ENCODE measurements at places on chromosomes 6 and 20.

DNA sequence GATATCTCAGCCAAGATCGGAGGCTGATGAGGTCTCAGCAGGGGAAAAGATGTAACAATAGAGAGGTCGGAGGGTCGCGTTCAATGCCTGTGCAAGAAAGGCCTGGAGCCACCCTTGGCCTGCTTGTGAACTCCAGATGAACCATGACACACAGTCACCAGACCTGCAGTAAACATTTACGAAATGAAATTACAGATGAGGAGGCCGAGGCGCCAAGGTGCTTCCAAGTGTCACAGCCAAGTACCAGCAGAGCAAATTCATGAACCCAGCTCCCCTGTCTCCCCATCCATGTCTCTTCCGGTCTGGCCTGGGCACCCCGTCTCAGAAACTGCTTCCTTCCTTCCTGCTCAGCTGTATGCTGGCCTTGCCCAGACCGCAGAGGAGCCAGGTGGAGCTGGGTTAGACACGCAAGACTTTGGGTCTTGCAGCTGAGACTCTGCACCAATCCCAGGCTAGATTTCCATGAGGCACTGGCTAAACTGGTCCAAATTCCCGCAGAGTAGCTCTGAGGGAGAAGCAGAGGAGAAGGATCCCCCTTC lies 48.1 kb downstream of the CHMP4B start:
- DNase-seq: no peak

DNA sequence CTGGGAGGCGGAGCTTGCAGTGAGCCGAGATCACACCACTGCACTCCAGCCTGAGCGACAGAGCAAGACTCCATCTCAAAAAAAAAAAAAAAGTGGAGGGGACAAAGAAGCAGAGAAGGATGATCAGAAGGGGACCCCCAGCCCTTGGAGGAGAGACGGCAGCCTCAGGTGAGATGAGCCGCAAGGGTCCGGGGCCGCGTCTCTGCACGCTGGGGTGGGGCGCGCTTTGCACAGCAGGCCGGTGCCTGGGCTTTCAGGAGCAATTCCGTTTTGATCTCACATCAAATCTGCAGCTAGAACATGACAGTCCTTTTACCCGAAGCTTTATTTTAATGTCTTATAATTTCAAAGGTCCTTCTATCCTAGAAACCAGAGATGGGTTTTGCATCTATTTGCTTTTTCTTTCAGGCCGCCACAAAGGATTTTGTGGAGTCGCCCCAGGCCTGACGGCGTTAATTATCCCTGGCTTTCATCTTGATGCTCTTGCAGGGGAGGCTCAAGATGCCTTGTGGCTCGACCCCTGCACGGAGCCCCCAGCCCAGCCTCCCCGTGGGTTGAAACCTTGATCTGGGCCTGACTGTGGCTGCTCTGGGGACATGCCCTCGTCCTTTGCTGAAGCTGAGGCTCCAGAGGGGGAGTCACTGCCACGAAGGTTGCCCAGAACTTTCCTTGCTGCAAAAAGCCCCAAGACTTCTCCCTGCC lies 17.3 kb downstream of the HRH3 start:
- DNase-seq: no peak

- DNase-seq: no peak
These were observed 3.9 kb upstream of the SLC9A8 start for GRCh38 chr20:49808753-49809152.

DNA sequence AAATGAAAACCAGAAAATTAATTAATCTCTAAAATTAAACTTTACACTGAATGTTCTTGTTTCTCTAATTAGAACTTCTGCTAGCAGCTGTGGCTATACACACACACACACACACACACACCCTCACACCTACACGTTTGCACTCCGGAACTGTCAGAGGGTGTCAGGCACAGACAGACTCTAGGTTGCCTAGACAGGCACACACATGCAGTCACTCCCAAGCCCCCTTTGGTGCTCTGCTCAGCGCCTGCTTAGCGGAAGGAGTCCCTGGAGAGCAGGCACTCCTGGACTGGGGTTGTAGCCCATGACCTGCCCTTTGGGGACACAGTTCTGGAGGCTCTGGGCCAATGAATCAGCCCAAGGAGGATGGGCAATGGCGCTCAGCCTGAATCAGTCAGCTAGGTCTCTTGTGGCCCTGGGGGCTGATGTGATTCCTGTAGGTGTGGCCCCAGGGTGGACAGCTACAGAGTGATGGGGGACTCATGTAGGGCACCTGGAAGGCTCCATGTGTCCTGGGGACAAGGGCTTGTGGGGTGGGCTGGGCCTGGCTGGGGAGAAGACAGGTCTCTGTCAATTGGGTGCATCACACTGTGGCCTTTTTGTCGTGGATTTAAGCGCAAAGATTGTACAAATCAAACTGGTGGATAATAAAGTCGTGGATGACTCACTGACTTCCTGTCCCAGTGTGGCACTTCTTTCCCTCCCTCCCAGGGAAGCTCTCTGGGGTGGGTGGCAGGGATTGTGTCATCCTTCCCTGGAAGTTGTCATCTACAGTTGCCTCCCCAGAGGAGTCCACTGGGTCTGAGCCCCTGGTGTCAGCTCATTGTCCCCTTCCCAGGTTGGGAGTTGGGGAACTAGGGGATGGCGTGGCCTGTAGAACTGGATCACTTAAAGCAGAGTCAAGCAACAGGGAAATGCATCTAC lies 8.8 kb downstream of the TMEM151B start:
- DNase-seq: no peak

GRCh38 chr6:90870561-90870960 lies 283.7 kb upstream of the MAP3K7 start:
- DNase-seq: no peak

DNA sequence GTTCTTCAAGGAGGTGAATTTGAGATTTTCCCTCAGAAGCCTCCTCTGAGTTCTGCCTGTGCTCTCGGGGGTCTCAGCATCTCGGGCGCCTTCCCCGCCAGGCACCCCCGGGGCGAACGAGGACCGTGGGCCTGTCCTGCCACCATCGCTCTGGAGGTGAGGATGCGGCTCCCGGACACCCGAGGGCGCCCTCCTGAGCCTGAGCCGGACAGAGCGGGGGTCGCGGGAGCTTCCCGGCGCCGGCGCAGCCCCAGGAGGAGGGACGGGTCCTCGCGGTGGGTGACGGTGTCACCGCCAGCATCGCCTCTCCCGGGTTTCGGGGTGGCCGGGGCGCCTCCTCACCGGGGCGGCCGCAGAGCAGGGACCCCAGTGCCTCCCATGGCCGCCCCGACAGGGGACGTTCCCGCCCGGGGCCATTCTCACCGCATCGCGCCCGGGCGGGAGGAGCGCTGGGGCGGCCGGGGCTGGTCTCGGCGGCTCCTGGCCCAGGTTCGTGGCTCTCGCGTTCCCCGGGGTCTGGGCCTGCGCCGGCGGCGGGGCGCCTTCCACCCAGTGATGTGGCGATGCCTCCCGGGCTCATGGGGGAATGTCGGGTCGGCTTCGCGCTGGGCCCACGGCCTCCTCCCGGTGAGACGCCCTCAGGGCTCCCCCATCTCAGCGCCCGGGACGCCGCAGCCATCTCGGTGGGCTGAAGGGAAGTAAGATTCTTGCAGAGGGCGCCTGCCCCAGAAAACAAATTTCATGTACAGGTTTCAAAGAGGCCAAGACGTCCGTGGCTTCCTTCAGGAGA lies 210.5 kb downstream of the ERMARD start:
- no peak for DNase-seq

DNA sequence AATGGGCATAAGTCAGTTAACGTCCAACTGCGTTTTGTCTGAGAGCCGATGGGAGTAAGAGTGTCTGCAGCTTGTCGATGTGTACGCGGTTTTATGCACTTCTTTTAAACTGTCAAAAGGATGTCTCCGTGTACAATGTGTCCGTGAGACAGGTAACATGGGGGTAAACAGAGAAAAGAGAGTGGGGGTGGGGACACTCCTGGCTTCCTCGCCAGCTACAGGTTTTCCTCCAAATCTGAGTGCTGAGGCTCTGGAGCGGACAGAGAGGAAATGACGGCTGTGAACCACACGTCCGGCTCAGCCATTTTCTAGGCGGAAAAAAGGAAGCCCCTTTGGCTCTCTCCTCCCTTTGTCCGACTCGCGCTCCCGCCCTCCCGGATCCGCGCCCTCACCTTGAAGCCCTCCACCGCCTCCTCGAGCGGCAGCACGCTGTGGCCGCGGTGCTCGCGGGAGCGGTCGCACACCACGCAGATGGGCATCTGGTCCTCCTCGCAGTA lies 916 bp downstream of the TRIM27 start:
- DNase-seq: no peak

GRCh38 chr6:166240889-166241288 lies 67.3 kb downstream of the PRR18 start:
- DNase-seq: no peak

- DNase-seq: no peak
These were observed 56.6 kb downstream of the IL22RA2 start for GRCh38 chr6:137116807-137117206.

GRCh38 chr6:168374541-168375071 lies 55.0 kb upstream of the DACT2 start:
- no peak for DNase-seq

GRCh38 chr6:23200946-23201345 lies 631.6 kb downstream of the HDGFL1 start:
- no peak for DNase-seq

GRCh38 chr6:136072691-136073090 lies 177.4 kb downstream of the MTFR2 start:
- DNase-seq: no peak

Data from spinal cord (tissue), 10 donors.